ENCODE measurements at places on chromosomes 5 and 9.

- DNase-seq = no peak
Observed at GRCh38 chr5:129853588-129853987, 50.7 kb upstream of the CHSY3 start.

GRCh38 chr9:134503301-134504105, 138.1 kb upstream of the COL5A1 start:
- no peak for DNase-seq

- DNase-seq = no peak
Observed at GRCh38 chr9:138078846-138079245, 201.3 kb downstream of the CACNA1B start.

DNA sequence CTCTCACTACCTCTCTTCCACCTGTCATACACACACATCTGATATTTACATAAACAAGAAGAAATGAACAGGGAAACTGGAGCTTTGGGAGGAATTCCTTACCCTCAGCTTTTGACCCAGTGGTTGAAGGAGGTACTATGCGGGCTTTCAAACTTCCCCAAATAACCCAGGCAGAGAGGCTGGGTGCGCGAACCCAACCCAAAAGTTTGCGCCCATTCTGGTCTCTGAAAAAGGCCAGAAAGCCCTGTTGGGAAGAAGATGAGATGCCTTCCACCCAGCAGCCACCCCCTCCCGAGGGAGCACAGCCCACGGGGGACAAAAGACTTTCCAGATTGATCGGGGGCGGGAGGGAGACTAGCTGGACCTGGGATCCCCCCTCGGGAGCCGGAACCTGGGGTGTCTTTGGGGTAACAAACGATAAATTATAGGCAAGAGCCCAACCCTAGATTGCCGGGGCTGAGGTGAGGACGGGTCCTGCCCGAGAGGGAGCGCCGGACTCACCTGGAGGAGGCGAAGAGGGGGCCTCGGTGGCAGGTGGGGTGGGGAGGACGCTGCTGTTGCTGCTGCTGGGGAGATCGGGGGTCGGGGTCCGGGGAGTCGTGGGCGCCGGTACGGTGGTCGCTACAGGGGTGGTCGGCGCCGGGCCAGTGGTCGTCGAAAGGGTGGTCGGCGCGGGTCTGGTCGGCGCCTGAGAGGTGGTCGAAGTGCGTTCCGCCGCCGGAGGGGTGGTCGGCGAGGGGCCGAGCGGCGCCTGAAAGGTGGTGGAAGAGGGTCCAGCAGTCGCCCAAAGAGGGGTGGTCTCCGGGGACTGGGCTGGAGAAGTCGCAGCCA, 798 bp downstream of the MEGF9 start:
- no peak for DNase-seq

- DNase-seq = no peak
Observed at GRCh38 chr5:91643797-91644196, 260.7 kb upstream of the ARRDC3 start.

DNA sequence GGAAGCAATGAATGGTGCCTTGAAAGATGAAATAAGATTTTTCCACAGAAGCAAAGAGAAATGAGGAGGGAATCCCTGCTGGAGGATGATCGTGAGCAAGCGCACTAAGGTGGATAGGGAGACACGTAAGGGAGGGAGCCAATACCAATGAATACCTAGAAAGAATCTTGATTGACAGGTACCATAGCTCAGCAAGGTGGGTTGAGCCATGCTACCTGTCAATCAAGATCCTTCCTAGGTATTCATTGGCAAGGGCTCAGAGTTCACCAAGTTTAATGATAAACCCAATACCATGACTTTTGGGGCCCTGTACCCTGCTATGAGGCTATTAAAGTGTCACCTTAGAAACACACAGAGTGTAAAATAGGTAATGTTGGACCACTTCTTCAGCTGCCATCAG, 226.8 kb downstream of the GRIA1 start:
- no peak for DNase-seq

- no peak for DNase-seq
Observed at GRCh38 chr9:135081264-135081660, 6.2 kb upstream of the OLFM1 start.

GRCh38 chr9:2857564-2858198, 13.8 kb upstream of the PUM3 start:
- peak; percentile 36 for DNase-seq

- DNase-seq = no peak
Observed at GRCh38 chr5:123204251-123204650, 115.2 kb downstream of the PRDM6 start.

GRCh38 chr5:111231119-111231518, 6.9 kb downstream of the CAMK4 start:
- no peak for DNase-seq

GRCh38 chr9:79883073-79883645, 311.4 kb downstream of the TLE4 start:
- no peak for DNase-seq

DNA sequence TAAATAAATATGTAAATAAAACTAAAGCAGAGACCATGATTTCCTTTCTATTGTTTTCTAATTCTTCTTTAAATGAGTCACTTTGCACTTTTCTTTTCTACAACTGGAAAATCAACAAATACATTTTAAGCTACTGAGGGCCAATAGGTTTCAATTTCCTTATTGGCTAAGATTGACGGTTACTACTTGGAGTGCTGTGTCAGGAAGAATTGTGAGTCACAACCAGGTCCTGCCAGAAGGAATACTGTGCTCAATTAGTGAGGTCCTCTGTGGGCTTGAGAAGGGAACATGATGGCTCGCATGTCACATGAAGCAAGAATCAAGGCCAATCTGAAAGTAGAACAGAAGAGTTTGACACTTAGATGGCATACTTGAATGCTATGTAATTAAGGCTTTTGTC, 110.8 kb downstream of the HMHB1 start:
- no peak for DNase-seq

GRCh38 chr5:88389338-88390095, 120.9 kb upstream of the TMEM161B start:
- no peak for DNase-seq

DNA sequence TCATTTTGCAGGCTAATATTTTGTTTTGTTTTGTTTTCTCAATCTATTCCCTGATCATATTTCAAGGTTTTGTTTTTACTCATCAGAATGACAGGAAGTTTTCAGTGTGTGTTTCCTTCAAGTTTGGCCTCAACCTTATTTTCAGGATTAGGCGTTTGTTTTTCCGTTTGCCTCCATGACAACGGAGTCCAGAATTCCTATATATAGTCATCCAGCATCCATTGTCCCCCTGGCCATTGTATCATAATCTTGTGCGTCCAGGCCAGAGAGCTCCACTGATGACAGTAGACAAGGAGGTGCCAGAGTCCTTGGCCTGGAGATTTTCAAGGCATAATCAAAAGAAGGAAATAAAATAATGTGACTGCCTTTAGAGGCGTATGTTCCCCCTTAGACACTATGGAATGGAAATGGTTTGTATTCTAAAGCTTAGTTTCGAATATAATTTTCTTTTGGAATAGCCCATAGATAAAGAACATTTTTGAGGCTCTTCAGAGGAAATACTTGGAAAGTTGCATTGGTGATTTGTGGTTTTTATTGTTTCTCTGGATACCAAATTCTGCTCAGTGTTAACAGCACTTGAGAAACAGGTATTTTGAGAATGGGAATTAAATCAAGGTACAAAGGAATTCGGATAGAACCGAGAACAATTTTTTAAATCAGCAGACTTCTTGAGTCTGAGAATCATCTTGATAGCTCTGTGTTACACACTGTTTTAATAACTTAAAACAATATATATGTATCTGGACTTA, 99.8 kb downstream of the ZNF462 start:
- no peak for DNase-seq

- no peak for DNase-seq
Observed at GRCh38 chr9:135215571-135216161, 128.2 kb downstream of the OLFM1 start.

Measured in right renal cortex interstitium (tissue), 3 donors.